ENCODE measurements at places on chromosomes 1 and 21. TPM values are rescaled to one million over a fixed set of nuclear protein-coding genes. Genes with fewer than 3 reads are reported as not detected.

DNA sequence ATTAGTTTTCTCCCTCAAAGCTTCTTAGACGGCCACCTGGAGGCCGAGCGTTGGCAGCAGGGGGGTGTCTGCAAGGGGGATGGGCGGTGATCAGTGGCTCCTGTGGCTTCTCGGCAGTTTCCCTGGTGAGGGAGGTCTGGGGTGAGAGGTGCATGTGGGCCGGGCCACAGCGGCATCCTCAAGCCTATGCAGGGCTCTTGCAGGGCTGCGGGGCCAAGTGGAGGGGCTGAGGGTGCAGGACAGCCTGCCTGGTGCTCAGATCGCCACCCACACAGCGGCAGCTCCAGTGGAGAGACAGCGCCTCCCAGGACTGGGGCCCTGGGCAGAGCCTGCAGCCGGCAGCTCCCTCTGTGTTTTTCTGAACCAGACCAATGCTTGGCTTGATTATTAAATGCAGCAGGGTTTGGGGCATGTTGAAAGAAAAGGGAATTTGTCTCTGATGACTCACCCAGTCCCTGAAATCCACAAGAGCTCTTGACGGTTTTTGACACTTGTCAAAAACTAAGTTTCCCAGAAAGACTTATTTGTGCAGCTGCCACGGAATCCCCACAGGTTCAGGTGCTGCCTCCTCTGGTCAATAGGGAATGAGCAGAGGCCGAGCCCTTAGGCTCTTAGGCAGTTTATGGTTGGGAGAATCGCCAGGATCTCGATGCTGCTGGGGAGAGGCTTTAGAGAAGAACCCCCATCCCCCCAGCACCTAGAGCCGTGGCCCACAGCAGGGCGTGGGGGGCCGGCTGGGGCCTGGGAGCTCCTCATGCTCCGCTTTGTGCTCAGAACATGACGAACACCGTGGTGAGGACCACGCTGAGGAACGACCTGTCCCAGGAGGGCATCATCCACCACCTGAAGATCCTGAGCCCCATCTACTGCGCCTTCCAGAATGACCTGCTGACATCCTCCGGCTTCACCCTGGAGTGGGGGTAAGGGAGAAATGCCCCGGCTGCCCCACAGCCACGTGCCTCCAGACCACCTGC is 54.7 kb downstream of the UMODL1 start:
- peak; percentile 4 for ATAC-seq

DNA sequence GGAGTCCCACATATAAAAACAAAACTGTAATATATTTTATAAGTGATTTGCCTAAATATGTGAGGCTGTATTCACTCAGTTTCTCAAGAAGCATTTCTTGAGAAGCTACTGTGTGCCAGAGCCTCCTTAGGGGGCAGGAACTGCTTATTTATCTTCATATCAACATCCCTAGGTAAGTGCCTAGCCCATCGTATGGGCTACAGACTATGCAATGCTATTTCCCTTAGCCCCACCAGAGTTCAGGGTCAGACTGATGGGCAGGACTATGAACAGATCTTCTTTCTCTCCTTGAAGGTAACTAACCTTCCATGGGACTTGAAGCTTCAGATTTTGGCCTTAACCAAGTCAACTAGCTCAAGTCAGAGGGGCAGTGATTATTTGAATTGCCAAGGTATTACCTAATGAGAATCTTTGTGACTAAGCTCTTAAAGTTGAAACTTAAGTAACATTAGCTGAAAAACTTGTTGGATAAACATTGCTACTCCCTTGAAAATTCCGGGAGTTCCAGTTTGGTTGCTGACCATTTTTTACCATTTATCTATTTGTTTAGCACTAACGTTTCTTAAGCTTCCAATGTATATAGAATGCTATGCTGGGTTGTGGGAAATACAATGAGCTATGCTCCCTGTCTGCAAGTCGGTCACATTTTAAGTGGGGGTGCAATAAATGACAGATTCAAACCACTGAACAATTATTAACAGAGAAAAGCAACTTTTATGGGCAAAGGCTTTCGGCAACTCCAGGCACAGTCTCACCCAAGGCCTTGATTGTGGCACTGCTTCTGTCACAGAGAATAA is 85.2 kb downstream of the GPR88 start:
- no peak for ATAC-seq

DNA sequence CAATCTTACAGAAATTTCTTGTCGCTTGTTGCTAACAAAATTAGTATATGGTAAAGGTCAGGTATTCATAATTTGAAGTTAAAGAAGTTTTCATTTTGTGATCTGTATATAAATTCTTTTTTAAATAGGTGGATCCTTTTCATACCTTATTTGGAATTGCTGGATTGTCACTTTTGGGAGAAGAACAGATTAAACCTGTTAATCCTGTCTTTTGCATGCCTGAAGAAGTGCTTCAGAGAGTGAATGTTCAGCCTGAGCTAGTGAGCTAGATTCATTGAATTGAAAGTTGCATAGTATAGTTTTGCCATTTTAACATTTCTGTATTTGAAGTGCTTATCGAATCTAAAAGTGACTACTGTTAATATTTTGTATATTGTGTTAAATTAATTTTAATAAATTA is 2.3 kb upstream of the MSH4 start:
- peak; percentile 26 for ATAC-seq

Gene TRABD2B
- 0.64 TPM for total RNA-seq

Gene KCNE2
- not detected for total RNA-seq

Gene UBXN10
- 0.04 TPM for total RNA-seq

Measured in esophagus mucosa (tissue), 1 donor.